ENCODE measurements at places on chromosomes 2 and 18.

GRCh38 chr18:66136039-66136438 is 385.2 kb downstream of the CDH7 start:
- DNase-seq: no peak

DNA sequence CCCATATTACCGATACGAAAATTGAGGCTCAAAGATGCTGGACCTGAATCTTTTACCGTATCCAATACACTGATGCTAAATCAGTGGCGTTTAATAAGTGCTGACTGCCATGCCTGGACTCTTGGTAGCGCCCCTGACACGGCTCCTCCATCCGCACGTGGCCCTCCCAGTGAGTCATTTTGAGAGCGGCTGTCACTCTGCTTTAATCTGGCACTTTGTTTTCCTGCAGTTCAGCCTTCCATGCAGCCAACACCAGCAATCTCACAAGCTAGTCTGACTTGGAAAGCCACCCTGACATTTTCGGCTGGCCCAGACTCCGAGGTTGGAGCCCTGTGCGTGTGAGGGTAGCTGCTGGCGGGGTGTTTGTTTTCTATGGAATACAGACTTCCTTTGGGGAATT is 155.1 kb upstream of the LMAN1 start:
- no peak for DNase-seq

DNA sequence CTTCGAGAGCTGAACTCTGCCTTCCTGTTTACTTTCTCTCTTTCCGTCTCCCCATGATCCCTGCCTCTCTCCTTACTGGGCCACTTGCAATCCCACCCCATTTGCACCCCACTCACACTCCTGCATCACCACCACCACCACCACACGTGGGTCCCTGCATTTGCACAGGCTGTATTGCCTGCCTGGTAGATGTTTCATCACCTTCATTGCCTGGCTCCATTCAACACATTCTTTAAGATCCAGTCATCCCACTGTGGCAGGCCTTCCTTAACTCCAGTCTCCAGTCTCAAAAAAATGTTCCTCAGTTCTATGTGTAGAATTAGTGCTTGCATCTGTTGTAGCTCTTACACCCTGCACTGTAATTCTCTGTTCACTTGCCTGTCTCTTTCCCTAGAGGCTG is 13.9 kb downstream of the NOSTRIN start:
- DNase-seq: no peak

- no peak for DNase-seq
Observed at GRCh38 chr18:73752546-73752945, 395.1 kb downstream of the FBXO15 start.

Measured in activated T-cell treated with anti-CD3 and anti-CD28 coated beads for 48 hours (primary cell).